ENCODE measurements at places on chromosomes 16 and 17.

DNA sequence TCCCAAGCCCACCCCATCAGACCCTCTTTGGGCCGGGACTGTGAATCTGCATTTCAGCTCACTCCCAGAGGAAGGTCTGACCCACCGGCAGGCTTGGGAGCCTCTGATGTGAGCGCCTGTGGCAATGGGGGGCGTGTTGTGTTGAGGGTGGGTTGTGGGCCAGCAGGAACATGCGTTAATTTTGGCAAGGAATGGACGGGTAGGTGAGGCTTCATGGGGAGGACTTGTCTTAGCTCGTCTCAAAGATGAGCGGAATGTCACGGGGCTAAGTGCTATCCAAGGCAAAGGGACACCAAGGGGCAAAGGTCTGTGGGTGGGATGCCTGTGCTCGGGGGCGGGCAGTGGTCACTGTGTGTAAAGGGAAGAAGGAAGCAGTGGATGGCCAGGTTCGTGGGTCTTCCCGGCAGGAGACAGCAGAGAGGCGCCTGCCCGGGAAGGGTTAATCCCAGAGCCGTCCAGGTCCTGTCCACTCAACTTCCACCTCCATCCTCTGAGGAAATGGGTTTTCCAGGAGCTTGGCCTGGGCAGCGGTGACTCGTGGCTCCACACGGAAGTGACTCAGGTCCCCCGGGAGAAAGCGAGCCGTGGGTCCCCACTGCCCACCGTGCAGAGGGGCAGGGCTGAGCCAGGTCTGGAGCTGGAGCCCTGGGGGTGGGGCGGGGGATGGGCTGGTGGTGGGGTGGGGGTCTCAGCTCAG is 17.4 kb downstream of the ADGRG1 start:
- no peak for DNase-seq

DNA sequence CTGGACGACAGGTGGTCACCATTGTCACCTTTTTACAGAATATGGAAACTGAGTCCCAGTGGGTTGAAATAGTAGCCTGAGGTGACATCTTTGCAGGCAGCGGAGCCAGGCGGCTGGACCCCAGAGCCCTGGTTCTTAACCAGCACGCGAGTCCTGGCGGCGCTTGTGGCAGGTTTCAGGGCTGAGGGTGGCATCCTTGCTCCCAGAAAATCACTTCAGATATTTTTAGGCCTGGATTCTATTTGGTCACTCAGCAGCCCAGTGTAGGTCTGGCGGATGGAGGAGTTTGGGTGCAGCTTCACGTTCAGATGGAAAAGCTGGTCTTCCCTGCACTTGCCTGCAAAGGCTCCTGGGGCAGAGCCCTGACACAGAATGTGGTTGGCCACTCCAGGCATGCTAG is 354.0 kb downstream of the SNX29 start:
- DNase-seq: no peak

DNA sequence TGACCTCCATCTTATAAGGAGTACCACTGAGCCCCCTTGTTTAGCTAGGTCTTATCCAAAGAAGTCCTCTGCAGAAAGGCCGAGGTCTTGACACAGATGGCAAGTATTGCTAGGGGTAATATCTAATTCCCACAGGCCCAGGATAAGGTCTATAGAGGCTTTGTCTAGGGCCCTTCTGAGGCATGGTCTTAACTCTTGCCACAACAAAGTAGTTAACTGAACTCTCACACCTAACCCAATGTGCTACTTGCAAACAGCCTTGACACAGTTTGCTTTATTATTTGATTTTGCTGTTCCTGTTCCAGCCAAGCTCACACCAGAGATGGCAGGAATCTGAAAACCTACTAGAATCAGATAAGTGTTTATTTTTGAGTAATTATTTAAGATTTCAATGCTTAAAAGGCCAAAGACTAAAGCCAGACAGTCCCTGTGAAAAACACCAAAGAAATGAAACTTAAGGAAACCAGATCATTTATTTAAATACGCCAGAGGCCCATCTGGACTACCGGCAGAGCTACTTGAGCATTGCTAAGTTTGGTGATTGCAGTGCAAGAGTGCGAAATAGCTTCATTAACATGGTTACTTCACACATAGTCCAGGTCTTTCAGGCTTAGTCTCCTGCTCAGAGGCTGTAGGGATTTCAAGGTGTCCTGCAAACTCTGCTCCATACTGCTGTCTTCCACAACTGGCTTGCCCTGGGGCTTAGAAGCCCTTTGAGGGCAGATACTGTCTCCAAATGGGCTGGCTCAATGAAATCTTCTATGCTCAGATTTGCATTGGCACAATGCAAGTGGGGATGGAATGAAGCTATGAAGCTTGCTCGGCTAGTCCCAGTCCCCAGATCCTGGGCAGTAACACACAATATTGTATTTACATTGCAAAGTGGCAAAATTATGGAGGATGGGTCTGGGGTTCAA is 28.5 kb upstream of the SUPT4H1 start:
- no peak for DNase-seq

- DNase-seq: no peak
Observed at GRCh38 chr16:21037736-21038135, 112.9 kb downstream of the DNAH3 start.

DNA sequence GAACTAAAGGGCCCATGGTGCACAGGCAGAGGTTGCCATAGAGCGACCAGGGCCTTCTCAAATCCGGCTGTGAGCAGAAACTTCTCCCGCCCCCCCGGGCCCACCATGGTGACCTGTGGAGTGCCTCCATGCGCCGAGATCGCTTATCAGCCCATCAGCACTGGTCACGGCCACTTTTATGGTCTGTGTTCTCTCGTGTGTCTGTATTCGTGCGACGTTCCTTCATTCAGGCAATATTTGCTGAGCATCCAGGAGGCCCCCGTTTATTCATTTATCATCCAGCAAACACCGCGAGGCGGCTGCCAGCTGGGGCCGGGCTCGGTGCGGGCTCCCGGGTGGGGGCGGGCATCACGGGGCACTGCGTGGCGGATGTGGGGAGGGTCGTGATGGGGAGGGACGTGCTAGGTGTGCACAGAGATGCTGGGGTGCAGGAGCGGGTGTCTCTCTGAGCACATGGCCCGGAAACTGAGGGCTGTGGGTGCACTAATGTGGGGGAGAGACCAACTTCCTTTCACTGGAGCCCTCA is 88.0 kb upstream of the CBX4 start:
- DNase-seq: peak; percentile 29

DNA sequence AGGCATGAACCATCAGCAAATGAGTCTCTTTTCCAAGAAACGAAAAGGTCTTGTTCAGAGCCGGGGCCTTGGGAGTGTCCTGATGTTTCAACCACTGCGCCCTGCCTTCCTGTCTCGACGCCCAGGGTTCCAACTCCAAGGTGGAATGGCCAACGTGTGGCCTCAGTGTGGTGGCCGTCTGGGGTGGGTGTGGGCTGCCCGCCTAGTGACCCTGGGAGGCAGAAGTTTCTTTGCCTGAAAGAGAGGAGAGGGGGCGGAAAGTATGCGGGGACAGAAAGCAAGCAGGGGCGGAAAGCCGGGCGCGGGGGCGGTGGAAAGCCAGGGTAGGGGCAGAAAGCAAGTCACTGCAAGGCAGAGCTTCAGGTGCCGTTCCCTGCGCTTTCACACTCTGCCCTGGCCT is 4.1 kb downstream of the MSRB1 start:
- DNase-seq: no peak

GRCh38 chr17:27804113-27804512 is 3.8 kb upstream of the NOS2 start:
- DNase-seq: no peak

- DNase-seq: no peak
Observed at GRCh38 chr16:87604634-87605111, 2.4 kb downstream of the JPH3 start.

Measured in CD8-positive, alpha-beta memory T cell (primary cell).